AG09319 (cell line): ENCODE measurements at places on chromosomes 7 and 10.

DNA sequence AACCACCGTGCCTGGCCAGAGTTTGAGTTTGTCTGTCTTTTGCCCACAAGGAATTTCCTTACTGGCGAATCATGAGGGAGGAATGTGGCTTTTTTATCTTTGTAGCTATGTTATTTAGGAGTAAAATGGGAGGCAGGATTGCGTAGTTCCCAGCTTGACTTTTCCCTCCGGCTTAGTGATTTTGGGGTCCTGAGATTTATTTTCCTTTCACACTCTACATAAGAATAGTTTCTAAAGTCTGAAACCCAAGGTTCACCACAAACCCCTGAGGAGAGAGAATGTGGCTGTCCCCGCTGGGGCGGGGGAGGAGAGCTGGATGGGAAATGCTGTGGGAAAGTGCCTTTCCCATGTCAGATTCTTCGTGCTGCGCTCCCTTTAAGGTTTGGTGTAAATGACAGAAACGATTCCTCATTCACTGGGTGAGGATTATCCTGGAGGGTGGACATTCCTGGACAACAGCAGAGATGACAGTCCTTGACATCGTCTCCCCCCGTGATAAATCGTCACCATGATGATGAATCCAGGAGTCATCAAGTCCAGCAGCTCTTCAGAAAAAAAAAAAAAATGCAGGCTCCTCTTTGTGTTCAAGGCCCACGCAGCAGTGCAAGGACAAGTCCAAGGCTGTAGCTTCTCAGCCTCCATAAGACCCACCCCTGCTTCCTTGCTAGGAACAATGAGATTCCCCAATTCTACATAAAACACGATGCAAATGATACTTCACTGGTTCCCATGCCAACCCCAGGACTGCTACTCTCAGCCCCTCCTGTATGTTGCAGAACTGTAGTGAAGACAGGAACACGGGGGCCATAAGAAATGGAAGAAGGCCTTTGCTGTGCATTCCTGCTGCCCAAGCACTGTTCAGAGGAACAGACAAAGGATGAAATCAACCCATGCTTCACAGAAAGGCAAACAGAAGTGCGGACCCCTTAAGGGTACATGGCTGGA, 233.1 kb downstream of the CCDC3 start:
- no peak for DNase-seq

DNA sequence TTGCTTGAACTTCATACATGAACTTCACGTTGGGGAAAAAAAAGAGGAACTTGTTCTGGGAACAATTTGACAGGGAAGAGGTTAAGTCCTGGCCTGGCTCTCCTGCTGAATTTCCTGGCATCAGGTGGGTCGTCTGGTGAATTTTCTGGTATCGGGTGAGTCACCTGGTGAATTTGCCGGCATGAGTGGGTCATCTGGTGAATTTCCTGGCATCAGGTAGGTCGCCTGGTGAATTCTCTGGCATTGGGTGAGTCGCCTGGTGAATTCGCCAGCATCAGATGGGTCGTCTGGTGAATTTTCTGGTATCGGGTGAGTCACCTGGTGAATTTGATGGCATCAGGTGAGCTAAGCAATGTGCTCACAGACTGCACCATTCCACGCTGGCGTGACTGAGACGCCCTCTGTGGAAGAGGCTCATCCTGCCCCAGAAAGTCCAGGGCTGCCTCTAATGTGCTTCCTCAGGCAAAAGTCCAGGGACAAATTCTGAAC, 255.4 kb downstream of the TCERG1L start:
- no peak for DNase-seq

GRCh38 chr10:105347487-105347886, 706.4 kb downstream of the SORCS3 start:
- no peak for DNase-seq

DNA sequence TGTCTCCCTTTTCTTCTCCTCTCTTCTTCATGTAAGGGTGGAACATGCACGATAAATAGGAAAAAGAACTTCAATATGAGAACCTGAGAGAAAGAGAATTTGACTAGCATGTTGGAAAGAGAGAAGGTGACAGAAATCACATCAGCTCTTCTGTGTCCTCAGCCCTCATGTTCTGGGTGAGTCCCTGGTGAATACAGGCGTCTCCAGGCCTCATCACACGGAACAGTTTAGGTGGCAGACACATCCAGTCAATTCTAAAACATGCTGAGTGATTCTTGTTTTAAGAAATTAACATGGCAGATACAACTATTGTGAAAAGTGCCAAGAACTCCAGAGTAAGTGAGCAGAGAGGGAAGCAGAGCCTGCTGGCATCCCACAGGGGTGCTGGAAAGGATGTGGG, 96.1 kb downstream of the FAM107B start:
- DNase-seq: no peak

DNA sequence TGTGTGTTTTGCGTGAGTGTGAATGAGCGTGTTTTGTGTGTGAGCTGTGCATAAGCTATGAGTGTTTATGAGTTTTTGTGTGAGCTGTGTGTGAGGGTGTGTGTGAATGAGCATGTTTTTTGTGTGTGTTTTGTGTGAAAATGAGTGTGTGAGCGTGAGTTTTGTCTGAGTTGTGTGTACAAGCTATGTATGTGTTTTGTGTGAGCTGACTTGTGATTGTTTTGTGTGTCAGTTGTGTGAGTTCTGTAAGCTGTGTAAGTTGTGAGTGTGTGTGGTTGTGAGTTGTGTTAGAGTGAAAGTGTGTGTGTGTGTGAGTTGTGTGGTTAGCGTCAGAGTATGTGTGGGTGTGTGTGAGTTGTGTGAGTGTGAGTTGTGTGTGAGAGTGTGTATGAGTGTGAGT, 343.2 kb downstream of the PTPRN2 start:
- no peak for DNase-seq

DNA sequence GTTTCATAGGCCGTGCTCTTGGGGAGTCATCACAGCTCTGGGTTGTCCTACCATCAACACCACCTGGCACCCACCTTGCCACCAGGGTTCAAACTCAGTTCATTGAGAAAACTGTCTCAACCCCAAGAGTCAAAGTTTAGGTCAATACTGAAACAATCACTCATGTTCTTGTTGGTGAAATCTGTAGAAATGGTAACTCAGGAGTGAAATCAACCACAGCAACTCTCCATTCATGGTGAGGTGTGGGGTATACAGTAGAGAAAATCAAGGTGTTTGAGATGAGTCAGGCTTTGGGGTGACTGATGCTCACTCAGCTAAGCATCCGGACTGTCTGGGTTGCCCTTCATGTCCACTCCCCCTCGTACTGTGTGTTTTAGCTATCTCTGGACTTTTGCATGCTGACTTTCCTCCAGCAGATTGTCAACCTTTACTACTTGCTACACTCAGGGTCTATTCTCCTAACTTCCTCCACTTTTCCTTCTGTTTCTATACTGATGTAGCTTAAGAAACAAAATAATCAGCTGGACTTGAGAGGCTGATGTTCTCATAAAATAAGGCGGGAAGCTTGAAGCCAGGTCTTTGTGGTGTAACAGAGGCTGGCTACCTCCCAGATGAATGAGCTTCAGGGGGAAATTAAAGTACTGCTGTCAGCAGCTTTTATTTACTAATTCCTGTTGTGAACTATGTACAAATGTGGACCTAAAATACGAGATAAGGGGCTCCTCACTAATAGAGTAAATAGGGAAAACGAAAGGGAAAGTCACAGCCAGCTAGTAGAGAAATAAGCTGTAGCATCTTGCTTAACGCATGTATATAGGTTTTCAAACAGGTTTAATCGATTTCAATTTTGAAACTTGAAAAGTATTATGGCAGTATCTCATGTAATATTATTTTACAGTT, 173.6 kb upstream of the AKR1E2 start:
- no peak for DNase-seq

DNA sequence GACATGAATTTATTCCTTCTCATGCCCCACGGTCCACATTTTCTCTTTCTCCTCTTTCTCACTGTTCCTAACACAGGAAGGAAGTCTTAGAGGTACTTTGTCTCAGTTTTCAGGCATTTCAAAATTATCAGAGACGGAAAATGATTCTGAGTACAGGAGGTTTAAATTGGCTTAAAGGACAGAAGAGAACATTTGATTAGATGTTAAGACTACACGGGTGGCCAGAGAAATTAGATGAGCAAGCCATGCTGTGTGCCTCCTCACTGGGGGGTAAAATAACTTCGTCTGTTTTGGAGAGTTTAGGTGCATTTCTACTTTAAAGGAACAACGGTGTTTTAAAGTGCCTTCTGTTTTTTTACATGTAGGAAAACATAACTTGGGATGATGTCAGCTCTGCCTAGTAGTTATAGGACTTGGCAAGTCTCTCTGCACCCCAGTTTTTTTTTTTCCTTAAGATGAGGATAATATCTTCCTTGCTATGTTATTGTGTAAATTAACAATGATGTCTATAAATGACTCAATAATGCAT, 66.9 kb downstream of the MCMBP start:
- DNase-seq: no peak

DNA sequence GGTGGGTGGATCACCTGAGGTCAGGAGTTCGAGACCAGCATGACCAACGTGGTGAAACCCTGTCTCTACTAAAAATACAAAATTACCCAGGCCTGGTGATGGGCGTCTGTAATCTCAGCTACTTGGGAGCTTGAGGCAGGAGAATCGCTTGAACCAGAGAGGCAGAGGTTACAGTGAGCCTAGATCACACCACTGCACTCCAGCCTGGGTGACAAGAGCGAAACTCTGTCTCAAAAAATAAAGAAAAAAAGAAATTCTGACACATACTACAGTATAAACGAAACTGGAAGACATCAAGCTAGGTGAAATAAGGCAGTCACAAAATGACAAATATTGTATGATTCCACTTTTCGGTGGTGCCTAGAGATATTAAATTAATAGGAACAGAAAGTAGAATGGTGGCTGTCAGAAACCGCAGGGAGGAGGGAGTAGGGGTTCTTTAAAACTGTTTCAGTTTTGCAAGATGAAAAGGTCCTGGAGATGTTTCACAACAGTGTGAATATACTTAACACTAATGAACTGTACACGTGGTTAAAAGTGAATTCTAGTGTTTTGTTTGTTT, 23.2 kb downstream of the PILRA start:
- no peak for DNase-seq

DNA sequence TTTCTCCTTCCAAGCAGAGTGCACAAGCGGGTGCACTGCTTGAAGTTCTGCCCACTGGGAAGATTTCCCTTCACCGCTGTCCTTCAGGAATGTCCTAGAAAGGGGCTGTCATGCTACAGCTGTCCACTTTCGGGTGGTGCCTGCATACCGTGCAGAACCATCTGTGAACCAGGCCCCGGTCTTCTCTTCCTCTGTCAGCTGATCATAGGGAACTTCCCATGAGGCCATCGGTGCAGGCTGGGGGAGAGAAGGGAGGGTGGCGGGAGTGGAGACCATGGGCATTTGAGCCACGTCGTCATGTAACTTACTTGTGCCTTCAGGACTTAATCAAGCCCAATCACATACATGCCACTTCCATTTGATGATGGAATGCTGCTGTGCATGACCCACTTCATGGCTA, 111.6 kb downstream of the NKX6-2 start:
- DNase-seq: no peak

GRCh38 chr10:3397231-3397630, 224.6 kb upstream of the PITRM1 start:
- no peak for DNase-seq

DNA sequence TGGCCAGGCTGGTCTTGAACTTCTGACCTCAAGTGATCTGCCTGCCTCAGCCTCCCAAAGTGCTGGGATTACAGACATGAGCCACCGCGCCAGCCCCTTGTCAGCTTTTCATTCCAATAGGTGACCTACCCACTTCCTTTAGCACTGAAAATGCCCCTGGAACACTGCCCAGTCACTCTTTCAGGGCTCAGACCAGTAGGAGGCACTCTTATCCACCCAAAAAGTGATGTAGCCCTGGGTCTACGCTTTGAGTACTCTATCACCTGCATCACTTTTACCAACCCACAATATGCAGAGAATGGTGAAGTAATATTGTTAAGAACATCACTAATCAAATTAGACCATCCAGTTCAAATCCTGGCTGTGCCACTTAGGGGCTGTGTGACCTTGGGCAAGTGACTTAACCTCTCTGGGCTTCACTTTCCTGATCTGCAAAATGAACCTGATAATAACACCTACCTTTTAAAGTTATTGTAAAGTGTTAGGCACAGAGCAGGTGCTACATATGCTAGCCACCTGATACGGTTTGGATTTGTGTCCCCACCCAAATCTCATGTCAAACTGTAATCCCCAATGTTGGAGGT, 5.2 kb downstream of the CALN1 start:
- no peak for DNase-seq

- no peak for DNase-seq
These were observed 52.1 kb upstream of the ZNF438 start for GRCh38 chr10:31083765-31084184.

DNA sequence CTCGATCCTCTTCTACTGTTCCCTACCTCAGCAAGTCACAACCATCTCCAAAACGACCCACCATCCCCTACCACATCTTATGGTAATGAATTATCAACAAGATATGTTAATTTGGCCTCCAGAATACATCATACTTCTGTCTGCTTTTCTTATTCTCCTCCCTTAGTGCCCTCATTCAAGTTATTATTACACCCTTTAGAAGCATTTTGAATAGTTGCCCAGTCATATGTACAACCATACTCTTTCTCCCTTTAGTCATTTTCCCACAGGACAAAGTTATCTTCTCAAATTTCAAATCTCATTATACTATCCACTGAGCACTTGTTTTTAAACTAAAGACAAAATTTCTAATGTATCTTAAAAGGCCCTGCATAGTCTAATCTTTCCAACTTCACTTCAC, 71.0 kb downstream of the GNAT3 start:
- DNase-seq: no peak

DNA sequence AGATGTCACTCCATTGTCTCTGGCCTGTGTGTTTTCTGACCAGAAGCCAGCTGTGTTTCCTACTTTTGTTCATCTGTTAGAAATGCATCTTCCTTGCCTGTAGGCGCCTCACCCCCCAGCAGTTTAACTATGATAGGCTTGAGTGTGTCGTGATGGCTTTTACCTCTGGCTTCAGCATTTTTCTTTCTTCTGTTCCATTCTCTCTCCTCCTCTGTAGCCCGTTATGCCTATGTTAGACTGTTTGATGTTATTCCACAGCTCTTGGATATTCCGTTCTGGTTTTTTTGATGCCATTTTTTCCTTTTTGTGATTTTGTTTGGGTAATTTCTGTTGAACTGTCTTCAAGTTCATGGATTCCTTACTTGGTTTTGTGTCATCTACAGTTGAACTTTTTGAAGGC, 17.9 kb downstream of the MMP21 start:
- DNase-seq: no peak

GRCh38 chr10:36265741-36266140, 623.6 kb upstream of the FZD8 start:
- DNase-seq: no peak
